ENCODE measurements at places on chromosomes 12 and 14.

DNA sequence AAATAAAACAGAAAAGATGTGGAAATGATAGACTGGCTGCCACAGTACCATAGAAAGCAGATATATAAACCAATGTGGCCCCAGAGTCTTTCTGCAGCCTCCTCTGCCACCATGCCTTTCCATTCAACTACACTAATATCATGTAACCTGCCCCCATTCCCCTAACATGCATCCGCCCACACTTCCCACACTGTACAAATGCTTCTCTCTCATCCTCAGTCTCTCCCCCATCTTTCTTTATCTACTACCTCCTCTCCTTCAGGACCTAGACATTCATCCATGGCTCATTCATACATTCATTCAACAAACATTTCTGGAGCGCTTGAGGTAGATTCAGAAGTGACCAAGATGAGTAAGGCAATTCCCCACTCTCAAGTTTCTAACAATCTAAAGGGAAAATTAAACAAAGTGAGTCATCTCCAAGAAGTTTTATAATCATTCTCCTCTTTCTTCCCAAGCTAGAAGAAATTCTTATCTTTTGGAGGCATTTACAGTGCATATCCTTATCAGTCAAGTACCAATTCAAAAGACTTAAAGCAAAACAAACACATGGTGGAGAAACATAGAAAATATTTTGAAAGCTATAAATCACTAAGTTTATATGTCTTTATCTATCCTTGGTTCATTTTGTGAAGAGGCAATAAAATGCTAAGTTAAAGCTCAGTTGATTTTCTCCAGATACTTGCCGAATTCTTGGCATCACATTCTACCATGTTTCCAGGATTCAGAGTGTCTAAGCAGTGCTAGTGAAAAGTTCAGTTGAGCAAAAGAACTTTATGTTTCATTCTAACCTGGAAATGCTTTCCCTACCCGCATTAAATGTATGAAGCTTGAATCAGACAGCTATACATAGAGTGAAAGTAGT lies 70.5 kb upstream of the FRMD6 start:
- DNase-seq, result peak; percentile 35

DNA sequence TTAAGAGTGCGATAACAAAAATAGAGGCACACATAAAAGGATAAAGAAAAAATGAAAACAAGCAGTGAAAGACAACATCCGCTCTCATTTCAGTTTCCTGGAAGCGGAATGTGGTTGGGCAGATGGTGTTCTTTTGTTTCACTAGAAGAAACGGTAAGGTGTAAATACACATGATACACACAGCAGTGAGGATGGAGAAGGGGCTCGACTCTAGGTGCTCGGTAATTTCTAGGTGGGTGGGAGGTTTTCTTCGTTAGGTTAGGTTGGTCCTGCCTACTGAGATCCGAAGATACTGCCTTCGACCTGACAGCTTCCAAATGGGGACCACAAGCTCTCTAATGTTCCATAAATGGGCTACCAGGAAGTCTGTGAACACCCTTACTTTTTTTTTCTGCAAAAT lies 1082.5 kb downstream of the BCL11B start:
- DNase-seq, result no peak

- no peak for DNase-seq
Observed at GRCh38 chr14:25034803-25035681, 14.9 kb downstream of the STXBP6 start.

GRCh38 chr12:105588106-105588505 lies 257.6 kb downstream of the C12orf75 start:
- DNase-seq, result no peak

Data from AG08396 (cell line).